Left forelimb (tissue), 1 donor: ENCODE measurements at places on chromosomes 11 and 22.

DNA sequence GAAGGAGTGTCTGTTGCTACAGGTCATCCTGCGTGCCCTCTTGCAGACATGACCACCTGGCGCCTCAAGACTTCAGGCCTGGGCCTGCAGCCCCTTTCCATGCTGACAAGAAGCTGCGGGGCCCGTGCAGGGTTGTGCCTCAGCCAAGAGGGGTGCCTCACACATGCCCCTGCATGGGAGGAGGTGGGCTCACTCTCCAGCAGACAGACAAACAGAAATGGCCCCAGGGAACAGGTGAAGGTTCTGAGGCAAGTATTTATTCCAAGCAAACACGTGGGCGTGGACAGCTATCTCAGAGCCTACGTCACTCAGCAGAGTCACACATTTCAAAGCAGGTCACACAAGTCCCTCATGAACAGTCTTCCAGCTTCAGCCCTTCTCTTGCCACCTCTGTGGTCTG, 5.9 kb upstream of the SYCE3 start:
- no peak for DNase-seq

DNA sequence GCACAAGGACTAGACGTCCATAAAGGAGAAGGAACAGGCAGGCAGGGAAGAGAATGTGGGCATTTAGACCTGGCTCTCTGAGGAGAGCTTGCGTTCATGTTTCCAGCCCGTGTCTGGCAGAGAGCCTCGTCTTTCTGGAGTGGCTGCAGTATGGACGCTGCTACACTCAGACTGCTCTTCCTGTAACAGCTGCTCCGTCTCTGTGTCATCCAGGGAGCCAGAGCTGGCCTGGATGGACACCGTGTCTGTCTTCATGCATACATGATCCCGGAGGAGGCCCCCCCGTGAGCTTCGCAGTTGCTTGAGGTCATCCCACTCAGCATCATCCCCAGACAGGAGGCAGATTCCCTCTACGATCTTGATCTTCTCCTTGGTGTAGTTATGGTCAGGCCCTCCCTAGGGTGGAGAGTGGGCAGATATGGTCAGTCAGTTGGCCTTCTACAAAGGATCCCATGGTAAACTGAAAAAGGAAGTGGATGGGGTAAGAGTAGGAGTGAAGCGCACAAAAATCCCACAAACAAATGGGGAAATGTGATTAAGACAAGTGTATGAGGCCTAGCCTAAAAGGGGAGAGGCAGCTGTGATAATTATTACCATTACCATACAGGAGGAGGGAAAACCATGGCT, 13.0 kb upstream of the CKAP5 start:
- DNase-seq, result no peak

DNA sequence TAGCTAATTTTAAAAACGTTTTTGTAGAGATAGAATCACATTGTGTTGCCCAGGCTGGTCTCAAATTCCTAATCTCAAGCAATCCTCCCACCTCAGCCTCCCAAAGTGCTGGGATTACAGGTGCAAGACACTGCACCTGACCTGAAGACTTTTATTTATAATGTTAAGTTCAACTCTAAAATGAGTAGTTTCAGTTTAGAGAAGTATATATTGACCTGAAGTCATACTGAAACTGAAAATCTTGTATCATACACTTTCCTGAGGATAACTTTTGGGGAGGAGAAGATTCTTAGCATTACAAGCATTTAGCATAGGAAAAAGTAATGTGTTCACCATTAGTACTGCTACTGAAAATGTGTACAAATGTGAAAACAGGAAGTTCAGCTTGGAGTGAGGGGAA, 249.3 kb downstream of the CASP12 start:
- DNase-seq, result no peak

DNA sequence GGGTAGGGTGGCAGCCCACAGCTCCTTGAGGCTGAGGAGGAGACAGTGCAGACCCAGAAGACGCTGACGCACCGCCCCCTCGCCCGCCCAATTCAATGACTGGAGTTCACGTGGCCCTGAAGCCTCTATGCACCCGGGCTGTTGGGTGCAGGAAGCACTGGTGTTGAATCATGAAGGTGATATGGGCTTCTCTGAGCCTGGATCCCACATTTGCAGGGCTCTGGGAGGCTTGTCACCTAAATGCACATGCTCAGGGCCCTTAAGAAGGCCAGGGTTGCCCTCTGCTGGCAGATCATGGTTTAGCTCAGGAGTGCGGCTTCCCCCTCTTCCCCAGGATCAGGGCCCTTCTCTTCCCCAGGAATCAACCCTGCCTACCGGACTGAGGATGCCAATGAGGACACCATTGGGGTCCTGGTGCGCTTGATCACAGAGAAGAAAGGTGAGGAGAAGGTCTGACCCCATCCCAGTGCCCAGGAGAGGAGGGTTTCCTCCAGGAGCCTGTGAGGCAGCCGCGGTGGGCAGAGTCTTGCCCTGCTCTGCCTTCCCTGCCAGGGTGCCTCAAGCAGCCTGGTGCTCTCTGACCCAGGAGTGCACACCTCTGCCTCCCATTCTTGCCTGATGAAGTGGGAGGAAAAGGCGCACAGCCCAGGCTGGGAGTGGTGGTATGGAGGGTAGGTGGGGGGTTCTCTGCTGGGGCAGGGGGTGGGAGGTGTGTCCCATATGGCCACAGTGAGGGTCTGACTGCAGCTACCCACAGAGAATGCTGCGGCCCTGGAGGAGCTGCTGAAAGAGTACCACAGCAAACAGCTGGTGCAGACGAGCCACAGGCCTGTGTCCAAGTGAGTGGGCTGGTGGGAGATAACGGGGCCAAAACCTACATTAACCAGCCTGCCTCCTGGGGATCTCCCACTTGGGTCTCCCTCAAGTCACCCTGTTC, 17.5 kb downstream of the RELT start:
- peak; percentile 82 for DNase-seq

- DNase-seq, result no peak
Observed at GRCh38 chr11:8031248-8032115, 44.3 kb downstream of the EIF3F start.

- no peak for DNase-seq
Observed at GRCh38 chr11:64232182-64232966, 2.0 kb upstream of the VEGFB start.

GRCh38 chr22:19742160-19743066, 18.2 kb upstream of the TBX1 start:
- DNase-seq, result no peak

DNA sequence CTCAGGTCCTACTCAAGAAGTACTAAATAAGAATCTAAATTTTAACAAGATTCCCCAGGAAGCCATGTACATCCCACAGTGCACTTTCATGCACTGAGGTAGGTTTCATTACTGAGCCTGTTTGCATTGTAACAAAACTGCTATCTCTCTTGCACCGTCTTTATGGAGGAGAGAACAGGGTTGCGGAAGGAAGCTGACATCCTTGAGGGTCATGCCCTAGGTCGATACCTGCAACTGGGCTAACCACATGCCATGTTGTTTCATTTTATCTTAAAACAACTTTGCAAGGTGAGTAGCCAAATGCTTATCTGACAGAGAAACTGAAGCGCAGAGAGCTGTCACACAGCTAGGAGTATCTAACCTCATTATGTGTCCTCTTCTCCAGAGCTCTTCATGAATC, 656.3 kb upstream of the TENM4 start:
- DNase-seq, result no peak

GRCh38 chr11:44446366-44446762, 119.1 kb upstream of the CD82 start:
- DNase-seq, result peak; percentile 25

DNA sequence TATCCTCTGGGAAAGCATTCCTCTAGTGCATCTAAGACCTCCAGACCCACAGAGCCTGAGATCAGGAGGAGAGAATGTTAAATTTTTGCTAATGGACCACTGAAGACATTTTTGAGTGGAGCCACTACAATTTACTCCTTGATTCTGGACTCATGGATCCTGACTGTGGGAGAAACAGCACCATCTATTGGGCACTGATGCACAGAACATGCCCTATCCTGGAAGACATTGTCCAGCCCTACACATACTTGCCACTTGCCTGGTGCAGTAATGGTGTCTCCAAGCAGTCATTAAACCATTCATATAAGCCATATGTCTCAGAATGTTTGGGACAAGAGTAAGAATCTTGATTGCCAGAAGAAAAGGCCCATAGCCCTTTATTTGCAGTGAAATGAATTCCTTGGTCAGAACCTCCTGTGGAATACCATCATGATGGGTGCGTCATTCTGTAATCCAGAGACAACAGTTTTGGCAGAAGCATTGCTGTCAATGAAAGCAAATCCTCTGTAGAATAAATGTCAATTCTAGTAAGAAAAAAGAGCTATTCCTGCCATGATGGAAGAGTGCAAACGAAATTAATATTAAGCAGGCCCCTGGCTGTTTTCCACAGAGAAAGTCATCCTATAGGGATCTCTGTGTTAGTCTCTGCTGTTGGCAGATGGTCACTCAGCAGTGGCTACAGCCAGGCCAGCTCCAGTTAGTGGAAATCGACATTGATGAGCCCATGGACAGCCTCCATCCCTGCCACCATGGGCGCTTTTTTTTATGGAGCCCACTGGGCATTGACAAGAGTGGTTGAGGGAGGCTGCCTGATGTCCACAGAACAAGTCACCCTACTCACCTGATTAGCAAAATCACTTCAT, 43.5 kb downstream of the GGTLC2 start:
- no peak for DNase-seq

GRCh38 chr11:73716153-73717056, 44.5 kb downstream of the RAB6A start:
- DNase-seq, result no peak

DNA sequence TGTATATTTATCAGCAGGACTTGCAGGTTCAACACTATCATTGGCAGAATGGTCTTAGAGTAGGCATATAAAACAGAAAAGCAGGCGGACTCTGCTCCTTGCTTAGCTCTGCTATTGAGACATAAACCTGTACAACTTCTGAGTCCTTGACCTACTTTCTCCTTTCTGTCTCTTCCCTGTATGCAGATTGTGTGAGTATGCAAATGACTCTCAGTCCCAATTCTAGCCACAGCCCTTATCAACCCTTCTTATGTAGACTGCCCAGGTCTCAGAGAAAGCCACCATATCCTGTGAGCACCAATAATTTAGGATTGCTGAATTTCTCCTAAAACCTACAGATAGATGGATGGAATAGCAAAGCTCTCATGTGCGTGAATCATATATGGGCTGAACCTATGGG, 367.6 kb upstream of the DDI1 start:
- DNase-seq, result no peak

DNA sequence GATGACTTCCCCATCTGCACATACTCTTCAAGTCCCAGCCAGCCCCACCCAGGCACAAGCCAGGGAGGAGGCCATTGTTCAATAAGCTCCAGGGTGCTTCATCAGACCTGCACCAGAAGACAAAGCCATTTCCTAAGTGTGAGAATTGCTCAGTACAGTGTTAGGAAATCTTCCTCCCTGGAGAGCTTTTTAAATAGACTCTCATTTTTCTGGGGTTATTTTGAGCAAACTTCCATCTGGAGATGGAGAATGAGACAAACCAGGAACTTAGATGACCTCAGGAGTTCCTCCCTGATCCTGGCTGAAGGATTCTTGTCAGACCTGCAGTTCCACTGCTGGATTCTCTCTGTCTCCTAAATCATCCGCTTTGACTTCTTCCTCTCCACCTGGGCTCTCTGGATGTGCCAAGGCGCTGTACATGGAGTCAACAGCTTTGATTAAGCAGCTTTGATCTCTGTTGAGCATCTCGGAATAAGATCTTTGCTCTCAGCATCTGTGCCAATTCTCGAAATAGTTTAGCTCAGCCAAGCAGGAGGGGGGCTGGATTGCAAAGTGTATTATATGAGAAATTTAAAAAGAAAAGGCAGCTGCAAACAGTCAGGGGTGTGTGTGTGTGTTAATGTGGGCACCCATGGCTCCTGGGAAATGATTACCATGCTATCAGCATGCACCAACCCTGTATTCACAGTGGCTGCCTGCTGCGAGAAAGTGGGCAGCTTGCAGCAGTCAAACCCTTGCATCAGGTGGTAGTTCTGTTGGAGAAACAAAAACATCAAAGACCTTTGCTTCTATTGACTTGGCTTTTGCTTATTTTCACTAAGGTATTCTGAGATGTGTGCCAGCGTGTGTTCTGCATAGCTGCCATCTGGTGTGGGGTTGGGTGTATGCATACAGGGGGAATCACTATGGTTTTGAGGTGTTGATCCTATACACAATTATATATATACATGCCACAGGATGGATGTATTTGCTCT, 70.2 kb upstream of the NAV2 start:
- no peak for DNase-seq

DNA sequence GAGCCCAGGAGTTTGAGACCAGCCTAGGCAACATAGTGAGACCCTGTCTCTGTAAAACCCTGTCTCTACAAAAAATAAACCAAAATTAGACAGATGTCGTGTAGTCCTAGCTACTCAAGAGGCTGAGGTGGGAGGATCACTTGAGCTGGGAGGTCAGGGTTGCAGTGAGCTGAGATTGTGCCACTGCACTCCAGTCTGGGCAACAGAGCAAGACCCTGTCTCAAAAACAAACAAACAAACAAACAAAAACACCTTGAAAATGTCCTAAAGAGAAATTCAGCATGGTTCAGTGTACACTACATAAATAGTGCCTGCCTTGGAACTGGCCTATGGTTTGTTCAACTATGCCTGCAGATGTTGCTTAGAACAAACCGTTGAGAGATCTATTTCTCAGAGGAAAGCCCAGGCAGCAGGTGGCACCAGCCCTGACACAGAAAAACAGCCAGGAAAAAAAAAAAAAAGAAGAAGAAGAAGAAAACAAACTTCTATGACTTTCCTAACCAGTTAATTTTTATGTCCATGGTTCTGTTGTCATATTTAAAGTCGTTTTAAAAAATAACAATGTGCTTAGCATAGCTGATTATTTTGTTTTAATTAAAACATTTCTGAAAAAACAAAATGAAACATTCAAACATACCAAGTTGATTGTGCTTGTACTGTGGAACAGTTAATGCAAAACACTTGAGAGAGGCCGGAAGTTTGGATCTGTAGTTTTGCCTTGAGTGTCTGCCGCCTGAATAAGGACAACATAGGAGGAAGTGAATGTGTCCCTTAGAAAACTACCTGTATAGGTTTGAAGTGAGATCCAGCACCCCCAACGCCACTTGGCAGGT, 5.4 kb downstream of the KREMEN1 start:
- no peak for DNase-seq

- DNase-seq, result no peak
Observed at GRCh38 chr22:50550395-50550794, 4.7 kb downstream of the KLHDC7B start.

- DNase-seq, result peak; percentile 60
Observed at GRCh38 chr22:30876915-30877553, 91.5 kb downstream of the MORC2 start.

GRCh38 chr11:59204746-59205145, 8.0 kb downstream of the MPEG1 start:
- no peak for DNase-seq

DNA sequence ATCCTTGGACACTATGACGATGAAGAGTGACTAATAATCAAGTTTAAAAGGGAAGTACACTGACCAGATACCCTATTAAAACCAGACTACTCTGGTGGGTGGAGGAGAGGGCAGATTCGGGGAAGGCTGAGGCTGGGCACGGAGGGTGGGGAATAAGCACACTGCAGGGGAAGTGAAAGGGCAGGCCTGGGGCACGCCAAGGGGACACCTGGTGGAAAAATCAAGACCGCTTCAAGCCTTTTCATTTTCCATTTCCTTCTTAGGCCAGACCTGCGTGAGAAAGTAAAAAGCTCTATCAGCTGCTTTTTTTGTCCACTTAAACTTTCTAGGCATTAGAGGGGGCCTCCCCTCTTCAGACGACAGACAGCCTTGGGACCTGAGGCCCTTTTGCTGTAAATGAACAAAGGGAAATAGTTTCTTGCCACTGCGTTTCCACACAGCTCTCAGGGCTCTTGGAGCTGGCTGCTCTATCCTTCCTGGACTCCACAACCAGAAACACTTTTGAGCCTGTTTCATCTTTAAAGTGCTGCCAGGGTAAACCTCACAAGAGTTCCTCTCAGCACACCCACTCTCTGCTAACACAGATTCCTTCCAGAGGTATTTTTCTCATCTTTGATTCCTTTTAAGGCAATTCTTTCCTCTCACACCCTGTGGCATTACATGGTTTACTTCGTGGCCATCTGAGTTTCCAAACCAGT, 25.0 kb upstream of the SERPIND1 start:
- DNase-seq, result no peak
